Chondrocyte (in vitro differentiated cells): ENCODE measurements at places on chromosomes 4 and X.

DNA sequence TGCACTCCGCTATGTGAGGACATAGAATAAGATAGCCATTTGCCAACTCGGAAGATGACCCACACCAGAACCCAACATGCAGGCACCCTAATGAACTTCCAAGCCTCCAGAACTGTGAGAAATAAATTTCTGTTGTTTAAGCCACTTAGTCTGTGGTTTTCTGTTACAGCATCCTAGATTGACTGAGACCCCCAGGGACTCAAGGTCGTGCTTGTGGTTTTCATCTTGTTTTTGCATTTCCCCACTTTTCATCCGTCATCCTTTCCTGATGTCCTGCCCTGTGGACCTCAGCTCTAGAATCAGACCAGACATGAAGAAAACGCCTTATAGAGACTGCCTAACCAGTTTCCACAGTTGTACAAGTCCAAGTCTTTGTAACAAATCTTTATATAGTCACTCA, 54.4 kb downstream of the MCUB start:
- H3K4me3 ChIP-seq: no peak overlapping the region
- no peaks in the 10 kb centered on the region for H3K36me3 ChIP-seq
- H3K27me3 ChIP-seq: no peaks in the 10 kb centered on the region
- H3K4me1 ChIP-seq: no peaks in the 10 kb centered on the region
- no peak overlapping the region for H3K27ac ChIP-seq

DNA sequence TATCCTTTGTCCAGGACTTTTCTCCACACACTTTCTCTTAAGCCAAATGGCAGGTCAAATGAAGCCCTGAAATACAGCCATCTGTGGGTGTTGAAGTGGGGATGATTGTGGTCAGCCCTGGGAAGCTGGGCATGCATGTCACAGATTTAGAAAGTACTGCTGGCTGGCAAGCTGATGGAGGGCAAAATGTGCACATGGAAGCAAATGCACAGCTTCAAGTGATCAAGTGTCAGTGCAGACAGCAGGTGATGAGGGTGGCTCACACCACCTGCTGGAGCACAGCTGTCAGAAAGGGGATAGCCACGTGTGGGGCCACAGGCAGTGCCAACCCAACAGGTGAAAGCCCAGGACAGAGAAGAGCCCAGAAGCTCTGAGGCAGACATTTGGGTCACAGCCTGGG, 40.3 kb upstream of the ATXN3L start:
- H3K4me1 ChIP-seq: peaks cover 17% of the 10 kb centered on the region
- no peak overlapping the region for H3K27ac ChIP-seq
- no peaks in the 10 kb centered on the region for H3K27me3 ChIP-seq

DNA sequence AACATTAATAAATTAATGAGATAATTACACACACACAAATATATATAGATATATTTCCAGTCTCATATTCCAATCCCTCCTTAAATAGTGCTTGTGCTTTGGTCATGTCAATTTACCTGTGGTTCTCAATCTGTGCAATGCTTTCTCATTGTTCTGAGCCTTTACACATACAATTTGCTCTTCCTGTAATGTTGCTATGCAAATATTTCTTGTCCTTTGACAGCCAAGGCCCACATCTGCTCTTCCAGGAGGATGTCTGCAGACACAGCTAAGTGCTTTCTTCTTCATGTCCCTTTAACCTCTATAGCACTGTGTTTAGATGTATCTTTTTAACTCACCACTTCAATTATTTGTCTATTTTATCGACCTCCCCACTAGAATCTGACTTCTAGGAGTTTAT, 67.3 kb upstream of the RAPGEF2 start:
- DNase-seq: no peak
- H3K27ac ChIP-seq: no peak overlapping the region
- peaks cover 2% of the 10 kb centered on the region for H3K36me3 ChIP-seq
- no peak overlapping the region for H3K4me3 ChIP-seq

GRCh38 chr4:66273110-66273509, 602.8 kb upstream of the EPHA5 start:
- H3K4me3 ChIP-seq: no peak overlapping the region
- H3K36me3 ChIP-seq: peaks cover 10% of the 10 kb centered on the region
- no peaks in the 10 kb centered on the region for H3K27me3 ChIP-seq
- H3K27ac ChIP-seq: no peak overlapping the region
- DNase-seq: no peak

DNA sequence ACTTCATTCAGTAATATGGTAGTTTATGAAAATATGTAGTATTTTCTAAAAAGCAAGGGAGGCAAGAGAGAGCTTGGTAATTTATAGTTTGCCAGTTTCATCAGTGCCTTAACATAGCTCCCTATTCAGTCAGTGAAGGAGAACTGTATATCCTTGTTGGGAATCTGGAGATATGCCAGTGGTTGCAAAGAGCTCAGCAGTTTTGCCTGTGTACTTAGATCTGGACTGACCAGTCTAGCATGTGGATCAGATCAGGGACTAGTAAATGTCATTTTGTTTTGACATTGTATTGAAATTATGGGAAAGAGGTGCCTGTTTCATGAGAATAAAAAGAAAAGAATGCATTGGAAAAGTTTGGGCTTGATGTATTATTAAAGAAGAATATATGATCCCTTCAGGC, 88.6 kb downstream of the ZIC3 start:
- H3K4me3 ChIP-seq: no peak overlapping the region
- no peaks in the 10 kb centered on the region for H3K4me1 ChIP-seq
- DNase-seq: no peak
- no peaks in the 10 kb centered on the region for H3K27me3 ChIP-seq

GRCh38 chr4:37928426-37929416, 31.5 kb upstream of the PTTG2 start:
- no peaks in the 10 kb centered on the region for H3K27me3 ChIP-seq
- H3K4me3 ChIP-seq: no peak overlapping the region
- H3K4me1 ChIP-seq: peaks cover 42% of the 10 kb centered on the region
- no peak for DNase-seq

DNA sequence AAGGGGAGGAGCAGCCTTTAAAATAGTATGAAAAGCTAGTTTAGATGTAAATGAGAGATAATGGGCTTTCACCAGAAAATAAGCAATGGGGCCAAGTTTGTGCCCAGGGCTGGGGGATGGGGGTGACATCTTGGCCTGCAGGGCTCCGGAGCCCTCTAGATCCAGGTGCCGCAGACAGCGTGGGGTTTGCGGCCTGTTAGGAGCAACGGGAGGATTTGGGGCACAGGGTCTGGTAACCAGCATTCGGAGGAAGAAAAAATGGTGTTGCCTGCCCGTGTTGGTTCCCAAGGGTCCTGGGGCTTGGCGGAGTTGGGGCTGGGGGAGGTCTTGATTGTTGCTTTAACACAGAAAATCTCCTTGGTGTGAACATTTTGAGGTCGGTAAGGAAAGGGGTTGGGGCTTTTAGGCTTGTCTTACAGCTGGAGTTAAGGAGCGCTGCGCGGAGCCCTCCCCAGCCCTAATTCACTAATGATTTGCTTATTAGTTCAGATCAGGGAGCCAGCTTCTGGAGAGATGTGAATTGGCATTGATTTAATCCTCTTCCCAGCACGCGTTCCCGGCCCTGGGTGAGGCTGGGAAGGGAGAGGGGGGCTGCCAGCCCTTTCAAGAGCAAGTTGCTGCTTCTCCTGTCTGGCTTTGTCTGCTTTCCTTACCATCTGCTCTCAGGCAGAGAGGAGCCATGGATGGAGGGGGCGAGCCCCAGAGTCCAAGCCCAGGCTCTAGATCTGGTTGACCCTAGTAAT, 443.4 kb downstream of the BCOR start:
- no peak for DNase-seq
- H3K36me3 ChIP-seq: no peaks in the 10 kb centered on the region
- no peaks in the 10 kb centered on the region for H3K4me1 ChIP-seq
- H3K4me3 ChIP-seq: no peak overlapping the region
- H3K27me3 ChIP-seq: peaks cover 5% of the 10 kb centered on the region

GRCh38 chrX:38837389-38837788, 36.1 kb downstream of the MID1IP1 start:
- no peaks in the 10 kb centered on the region for H3K27me3 ChIP-seq
- no peak for DNase-seq
- no peak overlapping the region for H3K27ac ChIP-seq
- H3K4me3 ChIP-seq: no peak overlapping the region
- no peaks in the 10 kb centered on the region for H3K36me3 ChIP-seq

GRCh38 chrX:31487951-31488350, 416.1 kb upstream of the FTHL17 start:
- no peaks in the 10 kb centered on the region for H3K27me3 ChIP-seq
- no peak for DNase-seq
- no peaks in the 10 kb centered on the region for H3K36me3 ChIP-seq
- H3K27ac ChIP-seq: no peak overlapping the region
- no peak overlapping the region for H3K4me3 ChIP-seq

- H3K36me3 ChIP-seq: no peaks in the 10 kb centered on the region
- H3K4me3 ChIP-seq: no peak overlapping the region
- peaks cover 9% of the 10 kb centered on the region for H3K27me3 ChIP-seq
- H3K27ac ChIP-seq: no peak overlapping the region
- H3K4me1 ChIP-seq: no peaks in the 10 kb centered on the region
Observed at GRCh38 chr4:92339676-92340075, 35.9 kb downstream of the GRID2 start.

- H3K27ac ChIP-seq: no peak overlapping the region
- H3K27me3 ChIP-seq: no peaks in the 10 kb centered on the region
- no peaks in the 10 kb centered on the region for H3K36me3 ChIP-seq
- H3K4me1 ChIP-seq: no peaks in the 10 kb centered on the region
- H3K4me3 ChIP-seq: no peak overlapping the region
Observed at GRCh38 chrX:22959204-22959920, 40.4 kb upstream of the DDX53 start.

DNA sequence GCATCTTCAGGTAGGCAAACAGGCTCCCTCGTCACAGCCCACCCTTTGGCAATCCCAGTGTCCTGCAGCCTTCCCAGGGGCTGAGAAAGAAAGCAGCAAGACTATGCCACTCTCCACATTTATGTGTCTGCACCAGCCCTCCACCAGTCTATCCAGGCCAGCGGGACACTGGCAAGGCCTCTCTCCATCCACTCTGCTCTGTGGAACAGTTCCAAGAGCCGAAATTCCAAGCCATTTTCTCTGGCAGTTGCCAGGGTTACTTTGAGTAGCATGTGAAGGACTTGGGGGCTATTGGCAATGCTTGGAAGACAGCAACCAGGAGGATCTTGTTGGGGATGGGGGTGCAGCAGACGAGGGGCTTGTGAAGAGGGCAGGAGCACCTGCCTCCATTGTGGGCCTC, 52.1 kb downstream of the TSC22D3 start:
- no peak for DNase-seq
- H3K27me3 ChIP-seq: no peaks in the 10 kb centered on the region
- H3K36me3 ChIP-seq: no peaks in the 10 kb centered on the region
- peaks cover 58% of the 10 kb centered on the region for H3K4me1 ChIP-seq
- no peak overlapping the region for H3K4me3 ChIP-seq

GRCh38 chr4:148376151-148376550, 66.1 kb downstream of the NR3C2 start:
- no peak overlapping the region for H3K27ac ChIP-seq
- peaks cover 6% of the 10 kb centered on the region for H3K4me1 ChIP-seq
- H3K27me3 ChIP-seq: peaks cover 9% of the 10 kb centered on the region
- no peak for DNase-seq
- no peak overlapping the region for H3K4me3 ChIP-seq
- no peaks in the 10 kb centered on the region for H3K36me3 ChIP-seq

- no peak overlapping the region for H3K4me3 ChIP-seq
- no peaks in the 10 kb centered on the region for H3K36me3 ChIP-seq
- peaks cover 7% of the 10 kb centered on the region for H3K27me3 ChIP-seq
- H3K27ac ChIP-seq: no peak overlapping the region
- H3K4me1 ChIP-seq: no peaks in the 10 kb centered on the region
- no peak for DNase-seq
Observed at GRCh38 chr4:139934708-139935195, 219.2 kb downstream of the MAML3 start.

- H3K36me3 ChIP-seq: no peaks in the 10 kb centered on the region
- no peaks in the 10 kb centered on the region for H3K27me3 ChIP-seq
- H3K4me3 ChIP-seq: no peak overlapping the region
- DNase-seq: no peak
Observed at GRCh38 chr4:120549011-120549570, 373.4 kb downstream of the PRDM5 start.

DNA sequence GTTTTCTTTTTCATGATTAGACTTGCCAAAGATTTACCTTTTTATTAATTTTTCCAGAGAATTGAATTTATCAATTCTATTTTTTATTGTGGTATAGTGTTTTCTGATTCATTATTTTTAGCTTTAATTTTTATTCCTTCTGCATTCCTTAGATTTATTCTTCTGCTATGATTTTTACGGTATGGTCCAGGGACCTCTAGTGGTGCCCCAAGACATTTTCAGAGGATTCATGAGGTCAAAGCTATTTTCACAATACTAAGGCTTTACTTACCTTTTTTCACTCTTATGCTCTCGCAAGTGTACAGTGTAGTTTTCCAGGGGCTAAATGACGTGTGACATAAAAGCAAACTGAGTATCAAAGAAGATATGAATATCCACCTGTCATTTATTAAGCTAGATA, 8.0 kb downstream of the RADX start:
- H3K4me3 ChIP-seq: no peak overlapping the region
- no peaks in the 10 kb centered on the region for H3K27me3 ChIP-seq
- H3K27ac ChIP-seq: no peak overlapping the region
- DNase-seq: no peak
- no peaks in the 10 kb centered on the region for H3K4me1 ChIP-seq

GRCh38 chr4:1061760-1062159, 50.3 kb downstream of the FGFRL1 start:
- peaks cover 4% of the 10 kb centered on the region for H3K27me3 ChIP-seq
- H3K4me1 ChIP-seq: peaks cover 6% of the 10 kb centered on the region
- DNase-seq: no peak
- H3K36me3 ChIP-seq: no peaks in the 10 kb centered on the region

DNA sequence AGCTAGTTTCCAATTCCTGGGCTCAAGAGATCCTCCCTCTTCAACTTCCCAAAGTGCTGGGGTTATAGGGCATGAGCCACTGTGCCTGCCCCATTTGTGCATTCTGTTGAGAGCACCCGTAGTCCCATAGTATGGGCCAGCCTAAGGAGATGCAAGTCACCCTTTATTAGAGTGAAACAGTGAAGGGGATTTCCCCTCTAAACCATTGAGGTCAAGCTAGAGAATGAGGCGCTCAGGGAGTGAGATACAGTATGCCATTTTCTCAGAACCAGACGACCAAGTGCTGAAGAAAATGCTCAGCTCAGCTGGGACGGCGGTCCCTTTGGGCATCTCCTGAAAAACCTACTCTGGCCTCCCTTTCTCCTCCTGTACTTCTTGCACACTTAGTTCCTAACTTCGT, 18.7 kb downstream of the RNF4 start:
- DNase-seq: no peak
- H3K27ac ChIP-seq: no peak overlapping the region
- no peaks in the 10 kb centered on the region for H3K27me3 ChIP-seq
- peaks cover 13% of the 10 kb centered on the region for H3K36me3 ChIP-seq
- H3K4me3 ChIP-seq: no peak overlapping the region

GRCh38 chrX:37817176-37817575, 30.2 kb downstream of the DYNLT3 start:
- H3K27me3 ChIP-seq: peaks cover 3% of the 10 kb centered on the region
- H3K4me3 ChIP-seq: no peak overlapping the region
- no peaks in the 10 kb centered on the region for H3K4me1 ChIP-seq
- no peak overlapping the region for H3K27ac ChIP-seq
- H3K36me3 ChIP-seq: no peaks in the 10 kb centered on the region

- H3K4me3 ChIP-seq: no peak overlapping the region
- peaks cover 16% of the 10 kb centered on the region for H3K4me1 ChIP-seq
- DNase-seq: no peak
- no peaks in the 10 kb centered on the region for H3K27me3 ChIP-seq
- H3K27ac ChIP-seq: no peak overlapping the region
Observed at GRCh38 chr4:40842318-40842717, 92.6 kb downstream of the NSUN7 start.

GRCh38 chrX:129091097-129091496, 432.2 kb downstream of the SMARCA1 start:
- H3K4me1 ChIP-seq: no peaks in the 10 kb centered on the region
